A549 treated with DMSO at 1 μM for 4 hours (cell line): ENCODE measurements at places on chromosomes 11 and 22. TPM values are rescaled to one million over a fixed set of nuclear protein-coding genes. Genes with fewer than 3 reads are reported as not detected.

Gene CCDC87
- total RNA-seq: 0.53 to 0.74 TPM (median 0.64 TPM) in 5 replicates

Gene TRIM49B
- not detected in 5 replicates for total RNA-seq

Gene FOLH1
- not detected in 5 replicates for total RNA-seq

Gene DDI1
- not detected in 5 replicates for total RNA-seq

Gene TSPAN32
- total RNA-seq: not detected in 5 replicates

Gene CCDC89
- total RNA-seq: not detected in 5 replicates

Gene SPTBN2
- total RNA-seq: 8.2 to 13.2 TPM (median 9.9 TPM) in 5 replicates

Gene ARHGEF17
- total RNA-seq: 11.0 to 14.3 TPM (median 12.7 TPM) in 5 replicates

Gene SESN3
- total RNA-seq: 0.11 to 0.21 TPM (median 0.16 TPM) in 5 replicates

Gene OR8D2
- total RNA-seq: not detected in 5 replicates

Gene TEX54
- not detected in 5 replicates for total RNA-seq

Gene MPPED2
- total RNA-seq: not detected in 5 replicates

Gene FGF4
- not detected in 5 replicates for total RNA-seq

Gene ACTN3
- total RNA-seq: 0.02 to 0.08 TPM (median 0.05 TPM) in 3 of 5 replicates, not detected in the others

Gene KCNE3
- total RNA-seq: 0.13 TPM in 1 of 5 replicates, not detected in the others

Gene CHRNA10
- total RNA-seq: 0.53 to 2.4 TPM (median 0.94 TPM) in 5 replicates

Gene AIFM3
- 2.4 to 4.2 TPM (median 3.4 TPM) in 5 replicates for total RNA-seq

Gene DNAJC4
- total RNA-seq: 19.9 to 23.1 TPM (median 20.7 TPM) in 5 replicates

Gene MRE11
- 14.1 to 19.1 TPM (median 16.5 TPM) in 5 replicates for total RNA-seq

Gene TMX2
- total RNA-seq: 153 to 175 TPM (median 158 TPM) in 5 replicates

Gene FOLR1
- 0.10 to 0.11 TPM in 2 of 5 replicates, not detected in the others for total RNA-seq

Gene MMP13
- 0.05 TPM in 1 of 5 replicates, not detected in the others for total RNA-seq

Gene ANGPTL5
- total RNA-seq: not detected in 5 replicates

Gene SLC16A8
- total RNA-seq: not detected in 5 replicates

Gene MMP8
- total RNA-seq: not detected in 5 replicates

Gene PCNX3
- total RNA-seq: 29.3 to 41.5 TPM (median 36.7 TPM) in 5 replicates

Gene APOL1
- total RNA-seq: 8.0 to 8.8 TPM (median 8.5 TPM) in 5 replicates

Gene PLAAT4
- 0.91 to 2.7 TPM (median 1.8 TPM) in 5 replicates for total RNA-seq

Gene KRTAP5-4
- total RNA-seq: not detected in 5 replicates

Gene CARD18
- not detected in 5 replicates for total RNA-seq

Gene CDKN1C
- total RNA-seq: 0.58 to 0.76 TPM (median 0.66 TPM) in 5 replicates

Gene HTR3A
- total RNA-seq: not detected in 5 replicates

Gene GGA1
- 20.8 to 24.2 TPM (median 22.8 TPM) in 5 replicates for total RNA-seq

Gene P4HA3
- 31.8 to 51.3 TPM (median 39.9 TPM) in 5 replicates for total RNA-seq

Gene ASPHD2
- total RNA-seq: 0.84 to 1.5 TPM (median 1.2 TPM) in 5 replicates

Gene BIK
- 0.61 to 1.5 TPM (median 0.91 TPM) in 5 replicates for total RNA-seq

Gene SCUBE2
- 0.21 to 0.52 TPM (median 0.44 TPM) in 5 replicates for total RNA-seq

Gene OR6A2
- total RNA-seq: not detected in 5 replicates

Gene OR5P2
- total RNA-seq: not detected in 5 replicates

Gene DGKZ
- total RNA-seq: 38.1 to 55.2 TPM (median 46.4 TPM) in 5 replicates

Gene SCUBE1
- 0.09 to 0.20 TPM (median 0.15 TPM) in 5 replicates for total RNA-seq

Gene TIMP3
- total RNA-seq: 1.8 to 2.9 TPM (median 2.1 TPM) in 5 replicates

Gene ARHGAP20
- not detected in 5 replicates for total RNA-seq

Gene JAML
- not detected in 5 replicates for total RNA-seq

Gene OR6T1
- not detected in 5 replicates for total RNA-seq

Gene CRYAB
- 4.2 to 9.8 TPM (median 4.4 TPM) in 5 replicates for total RNA-seq

Gene C22orf15
- not detected in 5 replicates for total RNA-seq

Gene CD3G
- total RNA-seq: not detected in 5 replicates

Gene KCNJ4
- 0.09 to 0.14 TPM (median 0.12 TPM) in 4 of 5 replicates, not detected in the other for total RNA-seq

Gene DYNC2H1
- total RNA-seq: 6.5 to 8.3 TPM (median 6.8 TPM) in 5 replicates

Gene C11orf91
- 0.35 to 1.6 TPM (median 1.0 TPM) in 5 replicates for total RNA-seq

Gene ARHGAP8
- 1.4 to 2.6 TPM (median 2.1 TPM) in 5 replicates for total RNA-seq

Gene H19
- 8.8 to 13.0 TPM (median 10.6 TPM) in 5 replicates for total RNA-seq

Gene CASP5
- total RNA-seq: not detected in 5 replicates

Gene OR2AG2
- total RNA-seq: 0.05 to 0.09 TPM (median 0.06 TPM) in 3 of 5 replicates, not detected in the others

Gene APOBEC3B
- 28.1 to 32.2 TPM (median 30.9 TPM) in 5 replicates for total RNA-seq

Gene TSKU
- total RNA-seq: 156 to 215 TPM (median 192 TPM) in 5 replicates

Gene HORMAD2
- total RNA-seq: not detected in 5 replicates

Gene TCN1
- total RNA-seq: 0.09 to 0.45 TPM (median 0.23 TPM) in 5 replicates
